CD4-positive, alpha-beta T cell (primary cell): ENCODE measurements at places on chromosomes 1 and 21.

DNA sequence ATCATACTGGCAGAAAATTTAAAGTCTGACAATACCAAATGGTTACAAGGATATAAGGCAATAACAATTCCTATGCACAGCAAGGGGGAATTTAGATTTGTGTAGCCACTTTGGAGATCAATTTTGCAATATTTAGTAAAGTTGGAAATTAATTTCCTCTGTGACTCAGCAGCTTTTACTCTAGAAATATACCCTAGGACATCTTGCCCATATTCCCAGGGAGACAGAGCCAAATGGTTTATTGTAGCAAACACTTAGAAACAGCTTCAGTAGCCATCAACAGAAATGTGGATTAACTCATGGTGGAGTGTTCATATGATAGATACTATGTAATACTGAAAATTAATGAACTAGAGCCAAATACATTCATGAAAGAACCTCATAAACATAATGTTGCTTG is 104.6 kb downstream of the BACH1 start:
- DNase-seq: no peak

DNA sequence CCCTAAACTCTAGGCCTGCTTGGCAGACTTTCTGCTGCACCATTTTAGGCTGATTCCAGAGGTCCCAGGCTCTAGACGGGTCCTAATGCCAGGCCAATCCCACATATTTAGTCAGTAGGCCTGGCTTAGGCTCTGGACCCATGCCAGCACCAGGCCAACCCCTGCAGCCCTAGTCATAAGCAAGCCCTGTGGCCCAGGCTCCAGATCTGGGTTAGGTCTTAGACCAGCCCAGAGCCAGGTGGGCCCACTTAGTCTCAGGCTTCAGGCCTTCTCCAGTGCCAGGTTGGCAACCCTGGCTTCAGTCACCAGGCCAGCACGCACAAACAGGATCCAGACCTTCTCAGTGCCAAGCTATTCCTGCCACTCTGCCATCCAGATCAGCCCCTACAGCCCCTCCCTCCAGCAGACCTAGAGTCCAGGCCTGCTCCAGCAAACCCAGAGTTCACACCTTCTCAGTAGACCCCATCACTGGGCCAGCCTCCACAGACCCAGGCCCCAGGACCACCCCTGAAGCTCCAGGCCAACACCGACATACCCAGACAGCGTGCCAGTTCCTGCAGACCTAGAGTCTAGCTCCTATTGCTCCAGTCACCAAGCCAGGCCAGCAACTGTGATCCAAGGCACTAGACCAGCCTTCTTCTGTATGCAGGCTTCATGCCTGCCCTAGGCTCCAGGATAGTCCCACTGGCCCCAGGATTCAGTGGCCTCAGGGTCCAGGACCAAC is 467.6 kb downstream of the RWDD3 start:
- DNase-seq: no peak

DNA sequence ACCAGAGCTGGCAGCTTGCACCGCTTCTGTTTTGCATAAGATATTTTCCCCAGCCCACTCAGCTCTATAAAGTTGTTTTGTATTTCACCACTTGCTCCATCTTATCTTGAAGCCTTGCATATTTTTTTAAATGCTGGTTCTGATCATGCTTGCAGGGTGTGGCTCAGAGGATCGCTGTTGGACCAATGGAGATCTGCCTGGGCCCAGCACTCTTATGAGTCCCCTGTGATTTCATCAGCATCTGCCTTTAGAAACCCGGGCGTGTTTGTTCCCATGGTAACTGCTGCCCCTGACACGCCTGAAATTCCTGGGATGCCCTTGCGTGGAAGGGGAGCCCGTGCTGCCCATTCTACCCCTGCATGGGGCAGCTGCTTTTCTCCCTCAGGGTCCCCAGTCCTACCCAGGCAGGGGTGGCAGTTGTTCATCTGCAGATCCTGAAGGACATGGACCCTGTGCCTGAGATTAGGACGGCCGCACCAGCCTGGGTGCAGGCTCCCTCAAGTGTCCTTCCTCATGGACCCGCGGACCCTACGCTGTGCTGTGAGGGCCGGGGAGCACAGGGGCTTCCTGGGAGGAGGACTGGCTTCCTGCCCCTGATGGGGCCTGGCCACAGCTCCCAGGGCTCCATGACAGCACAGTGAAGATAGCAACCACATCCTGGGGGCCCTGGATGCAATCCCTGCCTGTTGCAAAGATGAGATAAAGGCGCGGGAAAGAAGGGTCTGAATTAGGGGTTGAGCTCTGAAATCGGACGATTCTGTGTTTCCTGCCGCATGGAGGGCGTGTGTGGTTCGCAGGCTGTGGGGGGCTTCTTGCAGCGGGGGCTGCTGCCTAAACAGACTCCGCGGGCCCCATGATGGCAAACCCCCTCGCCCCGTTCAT is 226.5 kb downstream of the SDCCAG8 start:
- no peak for DNase-seq

DNA sequence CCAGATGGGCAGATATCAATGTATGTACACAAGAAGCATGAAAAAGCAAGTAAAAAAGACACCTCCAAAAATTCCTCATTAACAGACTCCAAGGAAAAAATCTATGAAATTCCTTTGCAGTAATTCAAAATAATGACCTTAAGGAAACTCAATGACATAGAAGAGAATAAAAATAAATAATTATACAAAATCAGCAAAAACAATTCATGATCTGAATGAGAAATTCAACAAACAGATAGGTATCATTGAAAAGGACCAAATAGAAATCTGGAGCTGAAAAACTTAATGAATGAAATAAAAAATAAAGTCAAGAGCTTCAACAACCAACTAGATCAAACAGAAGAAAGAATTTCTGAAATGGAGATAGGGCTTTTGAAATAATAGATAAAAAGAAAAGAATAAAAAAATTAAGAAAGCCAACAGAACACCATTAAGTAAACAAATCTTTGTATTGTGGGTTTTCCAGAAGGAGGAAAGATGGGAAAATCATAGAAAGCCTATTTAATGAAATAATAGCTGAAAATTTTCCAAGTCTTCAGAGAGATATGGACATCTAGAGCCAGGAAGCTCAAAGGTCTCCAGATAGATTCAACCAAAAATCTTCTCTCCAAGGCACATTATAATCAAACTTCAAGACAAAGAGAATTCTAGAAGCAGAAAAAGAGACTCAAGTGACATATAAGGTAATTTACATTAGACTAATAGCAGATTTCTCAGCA is 52.0 kb upstream of the KCNK1 start:
- DNase-seq: no peak

GRCh38 chr1:204703826-204704612 is 18.5 kb upstream of the LRRN2 start:
- DNase-seq: no peak

DNA sequence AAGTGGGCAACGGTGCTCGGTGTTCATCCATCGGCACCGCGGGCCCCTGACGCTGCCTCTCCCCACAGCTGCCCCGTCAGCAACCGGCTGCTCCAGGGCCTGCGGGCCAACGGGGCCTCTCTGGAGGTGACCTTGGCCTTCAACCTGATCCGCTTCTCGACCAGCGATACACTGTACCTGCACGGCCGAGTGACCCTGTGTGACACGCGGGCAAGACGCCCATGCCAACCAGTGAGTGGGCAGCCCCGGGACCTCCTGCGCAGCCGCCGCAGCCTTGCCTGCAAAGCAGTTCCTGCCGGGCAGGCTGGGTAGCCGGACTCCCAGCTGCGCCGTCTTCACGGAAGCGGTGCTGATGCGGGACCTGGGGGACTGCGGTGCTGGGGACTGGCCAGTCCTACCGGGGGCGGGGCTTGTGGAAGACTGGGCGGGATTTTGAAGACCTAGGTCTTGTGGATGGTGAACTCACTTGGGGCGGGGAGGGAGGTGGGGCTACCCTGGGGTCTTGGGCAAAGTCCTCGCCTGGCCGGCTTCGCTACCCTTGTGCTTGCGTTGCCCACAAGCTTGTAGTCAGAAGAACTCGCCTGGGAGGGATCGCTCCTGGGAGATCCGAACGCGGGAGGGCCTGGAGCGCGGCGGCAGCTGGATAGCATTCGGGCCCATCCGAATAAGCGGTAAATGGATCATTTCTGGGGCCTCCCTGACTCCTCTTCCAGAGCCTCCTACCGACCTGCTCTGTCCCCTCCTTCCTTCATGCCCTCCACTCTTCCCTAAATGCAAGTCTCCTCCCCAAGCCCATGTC is 8.8 kb upstream of the CEP85 start:
- DNase-seq: peak; percentile 20

- no peak for DNase-seq
Measured at GRCh38 chr21:21907271-21907670, 909.1 kb downstream of the NCAM2 start.

DNA sequence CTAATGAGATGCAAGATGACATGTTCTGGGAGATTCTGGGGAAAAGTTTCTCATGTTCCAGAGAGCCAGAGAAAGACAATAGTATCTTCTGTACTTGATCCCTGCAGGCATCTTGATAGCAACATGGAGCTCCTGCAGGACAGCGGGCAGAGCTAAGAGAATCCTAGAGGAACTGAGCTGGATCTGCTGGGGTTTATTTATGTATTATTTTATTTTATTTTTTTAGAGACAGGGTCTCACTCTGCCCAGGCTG is 22.7 kb upstream of the SCAF4 start:
- no peak for DNase-seq

- no peak for DNase-seq
Measured at GRCh38 chr1:52679498-52679897, 18.6 kb downstream of the COA7 start.

- no peak for DNase-seq
Measured at GRCh38 chr1:39936724-39937491, 18.0 kb upstream of the MFSD2A start.

DNA sequence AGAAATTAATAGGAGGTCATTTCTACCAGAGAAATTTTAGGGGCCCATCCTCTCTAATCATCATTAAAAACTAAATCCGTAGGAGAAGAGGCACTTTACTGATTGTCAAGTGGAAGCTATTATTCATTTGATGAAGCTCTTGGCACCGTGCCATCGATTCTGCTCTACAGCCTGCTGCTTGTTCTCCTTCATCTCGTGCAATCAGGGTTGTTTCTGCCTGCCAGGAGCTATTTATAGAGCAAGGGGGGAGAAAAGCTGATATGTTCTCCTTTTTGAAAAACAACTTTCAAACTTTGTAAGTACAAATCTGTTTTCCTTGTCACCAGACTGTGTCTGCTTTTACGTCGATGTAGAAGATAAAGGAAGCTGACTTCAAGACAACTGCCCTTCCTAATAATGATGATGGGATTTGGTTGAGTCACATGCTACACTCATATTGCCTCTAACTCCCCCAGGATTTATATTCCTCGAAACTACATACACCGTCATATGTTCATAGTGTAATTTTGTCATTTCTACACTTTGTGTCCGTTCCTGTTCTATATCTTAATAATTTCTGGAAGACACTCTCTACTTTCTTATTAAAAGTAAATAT is 169.6 kb upstream of the LHX8 start:
- DNase-seq: no peak

DNA sequence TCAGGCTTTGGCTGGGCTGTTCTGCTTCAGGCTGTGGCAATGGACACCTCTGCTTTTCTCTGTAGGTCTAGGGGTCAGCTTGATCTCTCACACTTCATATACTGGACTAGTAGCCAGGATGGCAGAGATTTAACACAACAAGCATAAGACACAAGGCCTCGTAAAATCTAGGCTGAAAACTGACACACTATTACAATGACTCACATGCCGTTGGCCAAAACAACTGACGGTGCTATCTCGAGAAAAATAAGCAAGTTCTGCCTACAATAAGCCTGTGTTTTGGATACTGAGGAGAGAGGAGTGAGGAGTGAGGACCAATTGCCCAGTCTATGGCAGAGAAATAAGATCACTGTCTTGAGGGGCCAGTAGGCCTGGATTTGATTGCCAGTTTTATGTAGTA is 840.7 kb upstream of the ADAMTS5 start:
- no peak for DNase-seq
